ENCODE measurements at places on chromosomes 13 and 19.

DNA sequence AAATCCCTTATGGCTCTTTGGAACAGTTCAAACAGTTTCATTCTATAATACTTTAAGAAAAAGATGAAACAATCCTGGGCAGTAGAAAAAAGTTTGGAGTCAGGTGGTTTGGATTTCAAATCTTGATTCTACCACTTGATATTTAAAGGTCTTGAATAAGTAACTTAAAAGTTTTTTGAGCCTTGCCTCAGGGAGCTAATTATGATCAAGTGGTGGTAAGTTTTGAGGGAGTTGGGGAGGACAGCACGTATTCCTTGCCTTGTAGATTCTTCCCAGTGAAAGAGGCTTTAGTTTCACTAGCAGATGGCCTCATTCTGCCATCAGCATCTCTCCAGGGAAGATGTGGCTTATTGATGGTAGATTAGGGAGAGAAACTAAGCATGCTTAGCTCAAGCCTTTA lies 168.4 kb upstream of the CSNK1A1L start:
- no peak overlapping the region for H3K27ac ChIP-seq
- H3K4me1 ChIP-seq: no peaks in the 10 kb centered on the region
- no peak for DNase-seq
- H3K4me3 ChIP-seq: no peak overlapping the region
- no peaks in the 10 kb centered on the region for H3K36me3 ChIP-seq

DNA sequence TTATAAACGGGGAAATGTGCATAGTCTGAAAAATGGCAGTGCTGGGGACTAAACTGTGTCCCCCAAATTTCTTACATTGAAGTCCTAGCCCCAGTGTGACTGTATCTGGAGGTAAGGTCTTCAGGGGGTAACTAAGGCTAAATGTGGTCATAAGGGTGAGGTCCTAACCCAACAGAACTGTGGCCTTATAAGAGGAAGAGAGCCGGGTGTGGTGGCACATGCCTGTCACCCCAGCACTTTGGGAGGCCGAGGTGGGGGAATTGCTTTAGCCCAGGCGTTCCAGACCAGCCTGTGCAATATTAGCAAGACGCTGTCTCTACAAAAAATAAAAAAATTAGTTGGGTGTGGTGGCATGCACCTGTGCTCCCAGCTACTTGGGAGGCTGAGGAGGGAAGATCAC lies 17.8 kb downstream of the PROZ start:
- H3K27me3 ChIP-seq: no peaks in the 10 kb centered on the region
- H3K36me3 ChIP-seq: peaks cover 8% of the 10 kb centered on the region
- no peak overlapping the region for H3K27ac ChIP-seq
- DNase-seq: no peak
- H3K4me3 ChIP-seq: no peak overlapping the region

DNA sequence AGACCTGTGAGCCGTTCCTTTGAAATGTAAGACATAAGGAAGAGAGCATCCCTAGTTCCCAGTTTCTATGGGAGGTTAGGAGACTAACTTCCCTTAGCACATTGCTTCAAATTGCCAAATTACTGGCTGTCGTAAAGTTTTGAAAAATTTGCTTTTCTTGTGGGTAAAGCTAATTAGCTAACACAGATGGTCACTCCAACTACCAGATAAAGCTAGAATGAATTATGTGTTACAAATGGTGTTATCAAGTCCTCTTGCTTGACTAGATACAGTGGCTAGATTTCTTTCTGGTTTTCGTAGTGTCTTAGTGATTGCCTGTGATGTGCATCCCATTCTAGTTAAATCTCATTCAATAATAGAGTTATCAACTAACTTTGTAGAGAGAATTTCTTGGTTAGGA lies 416.6 kb upstream of the ATXN8OS start:
- no peaks in the 10 kb centered on the region for H3K36me3 ChIP-seq
- no peak overlapping the region for H3K4me3 ChIP-seq
- no peak for DNase-seq
- no peaks in the 10 kb centered on the region for H3K4me1 ChIP-seq
- H3K27me3 ChIP-seq: no peaks in the 10 kb centered on the region
- H3K27ac ChIP-seq: no peak overlapping the region

DNA sequence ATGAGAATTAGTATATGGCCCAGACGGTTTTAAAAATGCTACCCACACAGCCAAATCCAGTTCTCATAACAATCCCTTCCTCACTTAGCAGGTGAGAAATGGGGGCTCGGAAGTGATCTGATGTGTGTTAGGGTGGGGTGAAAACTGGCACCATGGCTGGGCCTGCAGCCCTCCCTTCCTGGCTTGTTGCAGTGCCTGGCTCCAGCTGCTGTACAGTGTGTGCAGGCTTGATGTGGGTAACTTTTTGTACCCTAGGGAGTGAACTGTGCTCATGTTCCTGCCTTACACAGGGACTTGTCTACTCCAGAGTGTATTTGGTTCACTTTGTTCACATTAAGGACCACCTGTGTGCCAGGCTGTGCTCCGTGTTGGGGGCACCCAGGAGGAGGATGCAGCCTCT lies 177.2 kb downstream of the LMO7 start:
- H3K4me1 ChIP-seq: peaks cover 40% of the 10 kb centered on the region
- no peak overlapping the region for H3K4me3 ChIP-seq

DNA sequence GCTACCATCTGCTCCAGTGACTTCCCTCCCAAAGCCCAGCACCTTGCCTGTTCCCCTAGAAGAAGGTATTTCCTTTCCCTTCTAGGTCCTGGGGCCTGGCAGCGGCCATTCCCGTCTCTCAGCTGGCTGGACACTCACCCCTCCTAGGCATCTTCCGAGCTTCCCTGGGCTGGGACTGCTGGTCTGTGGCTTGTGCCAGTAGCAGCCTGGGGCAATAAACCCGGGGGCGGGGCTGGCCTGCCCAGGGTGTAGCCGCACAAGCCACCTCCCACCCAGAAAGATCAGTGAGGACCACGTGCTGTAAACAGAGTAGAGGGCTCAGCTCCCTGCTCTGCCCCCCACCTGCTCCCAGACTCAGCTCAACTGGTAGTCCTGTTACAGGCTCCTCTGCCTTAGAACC lies 15.0 kb downstream of the LIPE start:
- H3K27me3 ChIP-seq: no peaks in the 10 kb centered on the region
- peaks cover 48% of the 10 kb centered on the region for H3K36me3 ChIP-seq
- peaks cover 25% of the 10 kb centered on the region for H3K4me1 ChIP-seq
- no peak overlapping the region for H3K4me3 ChIP-seq

DNA sequence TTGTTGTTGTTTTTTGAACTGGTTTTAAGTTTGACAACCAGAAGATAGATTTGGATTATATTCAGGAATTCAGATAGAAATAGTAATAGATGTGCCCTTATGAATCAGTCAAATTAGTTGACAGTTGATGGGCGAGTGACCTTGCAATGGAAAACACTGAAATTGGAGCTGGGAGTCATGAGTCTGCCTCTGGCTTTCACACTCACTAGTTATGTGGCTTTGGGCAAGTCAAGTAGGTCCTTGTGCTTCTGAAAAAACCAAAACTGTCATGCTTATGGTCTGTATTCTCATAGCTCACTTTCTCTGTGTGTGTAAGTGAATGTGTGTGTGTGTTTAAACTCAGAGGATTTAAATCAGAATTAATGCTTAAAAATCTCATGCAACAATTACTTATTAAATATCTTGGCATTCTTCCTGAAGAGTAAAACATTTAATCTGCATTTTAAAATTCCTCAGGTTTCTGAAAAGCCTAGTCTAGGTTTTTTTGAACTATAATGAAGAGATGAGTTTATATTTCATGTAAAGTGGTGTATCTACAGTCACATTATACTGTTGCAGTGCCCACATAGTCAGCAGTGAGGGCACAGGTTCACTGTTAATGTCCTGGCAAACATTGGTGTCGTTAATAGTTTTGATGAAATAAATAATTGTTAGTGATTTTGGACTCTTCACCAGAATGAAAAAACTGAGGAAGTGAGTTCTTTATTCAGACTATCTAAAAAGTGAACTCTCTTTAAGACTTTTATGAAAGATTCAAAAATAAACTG lies 32.5 kb downstream of the UCHL3 start:
- no peaks in the 10 kb centered on the region for H3K27me3 ChIP-seq
- no peak overlapping the region for H3K4me3 ChIP-seq
- no peaks in the 10 kb centered on the region for H3K36me3 ChIP-seq
- no peak for DNase-seq

DNA sequence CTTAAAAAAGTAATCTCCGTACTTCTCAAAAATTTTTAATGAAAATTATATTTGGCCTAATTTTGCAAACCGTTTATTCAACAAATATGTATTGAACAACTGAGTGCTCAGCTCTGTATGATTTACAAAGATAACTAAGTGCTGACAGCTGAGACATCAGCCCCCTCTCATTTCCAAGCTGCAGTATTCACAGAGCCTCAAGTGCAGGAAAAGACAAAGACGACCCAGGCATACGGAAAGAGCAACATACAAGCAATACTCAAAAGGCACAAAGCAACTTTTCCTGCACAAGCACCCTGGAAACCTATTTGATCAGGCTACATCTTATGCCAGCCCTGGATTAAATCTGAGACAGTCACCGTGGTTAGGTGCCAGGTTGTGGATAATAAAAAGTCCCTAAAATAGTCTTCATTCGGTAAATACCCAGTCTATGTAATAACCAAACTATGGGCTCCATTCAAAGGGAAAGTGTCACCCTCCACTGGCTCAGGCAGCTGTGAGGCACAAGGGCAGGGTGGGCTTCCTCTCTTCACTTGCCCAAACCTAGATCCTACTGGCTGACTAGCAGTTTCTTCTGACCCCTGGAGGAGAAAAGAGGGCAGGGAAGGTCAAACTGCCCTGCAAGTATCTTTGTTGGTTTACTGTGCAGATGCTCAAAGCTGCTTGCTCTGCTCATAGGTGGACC lies 65.5 kb downstream of the TBC1D4 start:
- no peaks in the 10 kb centered on the region for H3K36me3 ChIP-seq
- no peak for DNase-seq
- no peak overlapping the region for H3K4me3 ChIP-seq
- no peaks in the 10 kb centered on the region for H3K27me3 ChIP-seq
- H3K27ac ChIP-seq: peak overlapping the region; percentile 34
- peaks cover 53% of the 10 kb centered on the region for H3K4me1 ChIP-seq

DNA sequence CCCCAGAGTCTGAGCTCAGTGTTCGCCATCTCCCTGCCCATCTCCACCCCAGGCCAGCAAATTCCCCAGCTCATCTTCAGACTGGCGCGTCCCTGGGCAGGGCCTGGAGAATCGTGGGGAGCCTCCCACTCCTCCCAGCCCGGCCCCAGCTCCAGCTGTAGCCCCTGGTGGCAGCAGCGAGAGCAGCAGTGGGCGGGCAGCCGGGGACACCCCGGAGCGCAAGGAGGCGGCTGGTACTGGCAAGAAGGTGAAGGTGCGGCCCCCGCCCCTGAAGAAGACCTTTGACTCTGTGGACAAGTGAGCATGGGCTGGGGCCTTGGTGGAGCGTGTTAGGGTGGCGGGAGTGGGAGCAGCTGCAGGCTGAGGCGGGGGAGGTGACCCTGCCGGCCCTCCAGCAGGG lies 8.4 kb upstream of the PRR19 start:
- no peaks in the 10 kb centered on the region for H3K27me3 ChIP-seq
- H3K36me3 ChIP-seq: peaks cover 56% of the 10 kb centered on the region
- DNase-seq: no peak
- peaks cover 6% of the 10 kb centered on the region for H3K4me1 ChIP-seq
- no peak overlapping the region for H3K4me3 ChIP-seq

GRCh38 chr13:113393226-113393562 lies 29.3 kb upstream of the GRTP1 start:
- no peak for DNase-seq
- peak overlapping the region; percentile 62 for H3K4me3 ChIP-seq
- H3K27me3 ChIP-seq: no peaks in the 10 kb centered on the region
- H3K4me1 ChIP-seq: peaks cover 4% of the 10 kb centered on the region
- no peak overlapping the region for H3K27ac ChIP-seq
- H3K36me3 ChIP-seq: no peaks in the 10 kb centered on the region

DNA sequence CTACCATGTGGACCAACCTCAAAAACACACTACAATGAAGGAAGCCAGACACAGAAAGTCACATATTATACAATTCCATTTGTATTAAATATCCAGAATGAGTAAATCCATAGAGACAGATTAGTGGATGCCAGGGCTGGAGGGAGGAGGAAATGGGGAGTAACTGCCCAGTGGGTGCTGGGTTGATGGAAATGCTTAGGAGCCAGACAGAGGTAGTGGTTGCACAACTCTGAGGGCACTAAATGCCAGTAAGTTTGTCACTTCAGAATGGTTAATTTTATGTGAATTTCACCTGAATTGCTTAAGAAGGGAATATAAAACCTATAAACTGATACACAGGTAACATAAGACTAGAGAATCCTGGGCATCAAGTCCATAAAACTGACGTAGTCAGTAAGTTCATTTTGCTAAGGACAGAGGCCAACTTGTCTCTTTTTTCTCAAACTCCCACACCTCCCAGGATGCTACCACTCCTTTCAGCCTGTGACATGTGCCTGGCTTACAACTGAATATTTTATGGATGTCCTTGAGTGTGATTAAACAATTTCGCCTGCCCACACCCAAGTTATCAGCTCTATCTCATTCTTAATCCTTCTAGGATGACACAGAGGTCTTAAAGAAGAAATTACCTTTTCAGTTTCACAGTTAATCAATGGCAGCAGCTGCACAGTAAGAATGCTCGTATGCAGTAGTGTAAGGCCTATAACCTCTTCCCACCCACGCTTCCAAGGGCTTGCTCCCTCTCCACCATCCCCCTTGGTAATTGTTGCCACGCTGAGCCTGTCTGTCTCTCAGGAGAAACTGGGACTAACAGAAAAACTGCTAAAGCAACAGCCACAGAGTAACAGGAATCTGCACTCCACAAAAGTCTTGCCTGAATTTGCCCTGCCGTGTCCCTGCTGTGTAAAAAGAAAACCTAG lies 5.9 kb upstream of the MLNR start:
- H3K27me3 ChIP-seq: peaks cover 8% of the 10 kb centered on the region
- H3K27ac ChIP-seq: no peak overlapping the region
- no peaks in the 10 kb centered on the region for H3K4me1 ChIP-seq
- no peak overlapping the region for H3K4me3 ChIP-seq
- no peak for DNase-seq

GRCh38 chr13:47594833-47595232 lies 406.2 kb downstream of the SUCLA2 start:
- H3K36me3 ChIP-seq: no peaks in the 10 kb centered on the region
- no peak overlapping the region for H3K27ac ChIP-seq
- no peaks in the 10 kb centered on the region for H3K4me1 ChIP-seq
- no peaks in the 10 kb centered on the region for H3K27me3 ChIP-seq

DNA sequence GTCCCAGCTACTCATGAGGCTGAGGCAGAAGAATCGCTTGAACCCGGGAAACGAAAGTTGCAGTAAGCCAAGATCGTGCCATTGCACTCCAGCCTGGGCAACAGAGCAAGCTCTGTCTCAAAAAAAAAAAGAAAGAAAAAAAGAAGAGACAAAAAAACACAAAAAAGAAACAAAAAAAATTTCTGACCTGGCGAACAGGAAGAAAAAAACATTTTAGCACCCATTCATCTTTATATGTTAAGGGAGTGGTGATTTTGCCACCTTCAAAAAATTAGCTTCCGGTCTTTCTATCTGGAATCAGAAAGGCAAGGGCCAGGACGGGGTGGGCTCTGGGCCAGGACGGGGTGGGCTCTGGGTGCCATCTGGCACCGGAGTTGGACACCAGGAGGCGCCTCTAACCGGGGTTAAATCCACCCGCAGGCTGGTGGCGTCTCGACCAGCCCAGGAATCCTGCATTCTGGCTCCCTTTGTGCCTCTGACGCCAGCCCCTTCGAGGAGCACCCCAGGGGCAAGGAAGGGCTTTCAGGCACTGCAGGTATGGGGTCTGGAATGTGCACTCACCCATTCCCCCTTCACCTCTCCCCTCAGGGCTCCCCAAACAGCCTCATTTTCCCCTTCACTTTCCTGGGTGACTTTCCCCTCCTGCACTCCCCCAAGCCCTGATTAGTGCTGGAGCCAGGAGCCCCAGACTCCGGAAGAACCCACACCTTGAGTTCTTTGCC lies 10.4 kb upstream of the ZSWIM4 start:
- H3K27ac ChIP-seq: peak overlapping the region; percentile 24
- no peaks in the 10 kb centered on the region for H3K27me3 ChIP-seq
- peaks cover 43% of the 10 kb centered on the region for H3K4me1 ChIP-seq
- H3K4me3 ChIP-seq: no peak overlapping the region

- no peak overlapping the region for H3K4me3 ChIP-seq
- H3K36me3 ChIP-seq: no peaks in the 10 kb centered on the region
- no peaks in the 10 kb centered on the region for H3K4me1 ChIP-seq
Measured at GRCh38 chr13:34103854-34104253, 285.9 kb downstream of the RFC3 start.
